ENCODE measurements at places on chromosomes 11 and 22. TPM values are rescaled to one million over a fixed set of nuclear protein-coding genes. Genes with fewer than 3 reads are reported as not detected.

Gene MN1
- 0.28 TPM for total RNA-seq

Gene NFRKB
- total RNA-seq: 40.4 TPM

Gene MLC1
- 4.9 TPM for total RNA-seq

Gene TENM4
- not detected for total RNA-seq

Gene CNIH2
- 2.1 TPM for total RNA-seq

Gene YPEL4
- 6.9 TPM for total RNA-seq

Gene CAVIN3
- 1.4 TPM for total RNA-seq

Gene WT1
- total RNA-seq: not detected

Gene HOATZ
- not detected for total RNA-seq

GRCh38 chr11:18321969-18322711 lies at the start of the genes GTF2H1 and HPS5:
Gene GTF2H1, plus strand, starts transcription at chr11:18322567. Its CDS starts 10,508 bp downstream, at chr11:18333075.
Gene HPS5, minus strand, starts transcription at chr11:18322140. Its CDS starts 4,282 bp downstream, at chr11:18317858.
- H3K36me3 ChIP-seq: peaks cover 17% of the 10 kb centered on the region
- no peaks in the 10 kb centered on the region for H3K27me3 ChIP-seq
- H3K4me1 ChIP-seq: peaks cover 51% of the 10 kb centered on the region
- DNase-seq: peak; percentile 93

GRCh38 chr11:106011481-106011880 lies 10.6 kb downstream of the MSANTD4 start:
- DNase-seq: no peak
- H3K27me3 ChIP-seq: no peaks in the 10 kb centered on the region
- peaks cover 11% of the 10 kb centered on the region for H3K4me1 ChIP-seq

- DNase-seq: no peak
- H3K4me1 ChIP-seq: peaks cover 28% of the 10 kb centered on the region
- H3K27me3 ChIP-seq: no peaks in the 10 kb centered on the region
- H3K4me3 ChIP-seq: no peak overlapping the region
- peaks cover 12% of the 10 kb centered on the region for H3K36me3 ChIP-seq
These were observed 24.6 kb downstream of the OR2AG2 start for GRCh38 chr11:6747097-6747668.

DNA sequence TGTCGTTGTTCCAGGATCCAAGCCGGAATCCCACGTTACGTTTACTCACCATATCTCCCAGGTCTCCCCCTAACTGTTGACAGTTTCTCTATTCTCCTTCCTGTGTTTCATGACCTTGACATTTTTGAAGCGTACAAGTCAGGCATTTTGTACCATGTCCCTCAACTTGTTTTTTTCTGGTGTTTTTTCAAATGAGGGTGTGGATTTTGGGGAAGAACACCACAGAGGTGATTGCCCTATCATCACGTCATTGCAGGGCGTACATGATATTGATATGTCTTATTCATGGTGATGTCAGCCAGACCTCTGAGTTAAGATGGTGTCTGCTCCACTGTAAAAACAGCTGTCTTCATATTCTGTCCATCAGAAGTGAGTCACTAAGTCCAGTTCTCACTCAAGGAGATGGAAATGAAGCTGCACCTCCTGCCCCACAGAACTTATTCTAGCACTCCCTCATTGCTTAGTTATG lies 28.3 kb upstream of the SOX10 start:
- H3K27me3 ChIP-seq: peaks cover 4% of the 10 kb centered on the region
- no peaks in the 10 kb centered on the region for H3K36me3 ChIP-seq
- H3K4me3 ChIP-seq: no peak overlapping the region
- DNase-seq: no peak

DNA sequence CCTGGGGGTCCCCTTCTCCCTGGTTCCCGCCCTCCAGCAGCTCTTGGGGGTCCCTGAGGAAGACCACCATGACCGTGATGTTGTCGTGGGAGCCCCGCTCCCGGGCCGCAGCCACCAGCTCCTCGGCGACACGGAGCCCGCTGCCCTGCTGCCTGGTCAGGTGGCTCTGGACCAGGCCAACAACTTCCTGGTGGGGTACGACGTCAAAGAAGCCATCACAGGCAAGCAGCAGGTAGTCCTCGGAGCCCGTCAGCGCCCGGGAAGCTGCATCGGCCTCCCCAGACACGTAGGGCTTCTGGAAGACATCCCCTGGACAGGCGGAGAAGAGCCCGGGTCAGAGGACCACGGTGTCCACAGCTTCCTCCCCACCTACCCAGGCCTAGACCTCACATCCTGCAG lies 29.5 kb downstream of the PPM1F start:
- no peak overlapping the region for H3K4me3 ChIP-seq
- no peak for DNase-seq
- no peaks in the 10 kb centered on the region for H3K36me3 ChIP-seq
- H3K27ac ChIP-seq: no peak overlapping the region

- no peak overlapping the region for H3K4me3 ChIP-seq
- H3K36me3 ChIP-seq: no peaks in the 10 kb centered on the region
- no peak for DNase-seq
- H3K4me1 ChIP-seq: no peaks in the 10 kb centered on the region
These were observed 199.2 kb upstream of the POU2AF2 start for GRCh38 chr11:111046291-111046690.

GRCh38 chr11:64734811-64735724 lies 8.9 kb downstream of the RASGRP2 start:
- peaks cover 5% of the 10 kb centered on the region for H3K4me1 ChIP-seq
- DNase-seq: no peak
- H3K27ac ChIP-seq: no peak overlapping the region
- H3K4me3 ChIP-seq: no peak overlapping the region

- peaks cover 18% of the 10 kb centered on the region for H3K27me3 ChIP-seq
- H3K27ac ChIP-seq: no peak overlapping the region
- no peak overlapping the region for H3K4me3 ChIP-seq
These were observed 134.4 kb upstream of the NCAM1 start for GRCh38 chr11:112826788-112827187.

DNA sequence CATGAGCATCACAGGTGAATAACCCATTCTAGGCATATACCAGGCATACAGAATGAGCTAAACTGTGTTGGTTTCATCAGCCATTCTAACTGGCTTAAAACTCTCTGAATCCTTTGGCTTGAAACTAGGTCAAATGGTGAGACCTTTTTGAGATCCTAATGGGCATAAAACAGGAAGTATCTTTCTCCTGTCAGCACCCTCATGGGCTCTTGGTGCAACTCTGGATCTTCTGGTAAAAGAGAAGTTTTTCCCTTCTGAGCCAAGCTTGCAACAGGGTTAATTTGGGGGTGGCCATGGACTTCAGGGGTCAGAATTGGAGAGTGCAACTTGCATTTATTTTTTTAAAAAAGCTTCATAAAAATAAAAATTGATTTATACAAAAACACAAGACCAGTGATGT lies 67.9 kb upstream of the GRAMD1B start:
- no peak for DNase-seq
- no peak overlapping the region for H3K4me3 ChIP-seq
- H3K27me3 ChIP-seq: peaks cover 16% of the 10 kb centered on the region

DNA sequence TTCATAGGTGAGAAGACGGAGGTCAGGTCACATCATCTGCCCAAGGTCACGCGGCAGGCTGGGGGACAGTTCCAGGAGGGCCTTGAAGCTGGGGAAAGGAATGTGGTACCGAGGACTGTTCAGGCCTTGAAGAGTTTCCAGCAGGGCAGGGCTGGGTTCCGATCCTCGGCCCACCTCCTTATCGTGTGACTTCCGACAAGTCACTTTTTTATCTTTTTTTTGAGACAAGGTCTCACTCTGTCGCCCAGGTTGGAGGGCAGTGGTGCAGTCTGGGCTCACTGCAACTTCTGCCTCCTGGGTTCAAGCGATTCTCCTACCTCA lies 623 bp downstream of the NDUFS8 start:
- H3K4me1 ChIP-seq: peaks cover 21% of the 10 kb centered on the region
- peaks cover 7% of the 10 kb centered on the region for H3K36me3 ChIP-seq
- no peaks in the 10 kb centered on the region for H3K27me3 ChIP-seq

- H3K27me3 ChIP-seq: no peaks in the 10 kb centered on the region
- no peaks in the 10 kb centered on the region for H3K4me1 ChIP-seq
- H3K27ac ChIP-seq: no peak overlapping the region
These were observed 77.0 kb upstream of the DDI1 start for GRCh38 chr11:103959279-103959942.

GRCh38 chr22:47620391-47620790 lies 857.9 kb downstream of the TBC1D22A start:
- H3K27me3 ChIP-seq: peaks cover 2% of the 10 kb centered on the region
- H3K4me1 ChIP-seq: no peaks in the 10 kb centered on the region
- DNase-seq: no peak
- no peak overlapping the region for H3K4me3 ChIP-seq
- no peak overlapping the region for H3K27ac ChIP-seq

GRCh38 chr11:57772562-57772961 lies 11.0 kb downstream of the CTNND1 start:
- H3K27me3 ChIP-seq: no peaks in the 10 kb centered on the region
- H3K4me1 ChIP-seq: peaks cover 30% of the 10 kb centered on the region
- peaks cover 13% of the 10 kb centered on the region for H3K36me3 ChIP-seq
- H3K27ac ChIP-seq: no peak overlapping the region

DNA sequence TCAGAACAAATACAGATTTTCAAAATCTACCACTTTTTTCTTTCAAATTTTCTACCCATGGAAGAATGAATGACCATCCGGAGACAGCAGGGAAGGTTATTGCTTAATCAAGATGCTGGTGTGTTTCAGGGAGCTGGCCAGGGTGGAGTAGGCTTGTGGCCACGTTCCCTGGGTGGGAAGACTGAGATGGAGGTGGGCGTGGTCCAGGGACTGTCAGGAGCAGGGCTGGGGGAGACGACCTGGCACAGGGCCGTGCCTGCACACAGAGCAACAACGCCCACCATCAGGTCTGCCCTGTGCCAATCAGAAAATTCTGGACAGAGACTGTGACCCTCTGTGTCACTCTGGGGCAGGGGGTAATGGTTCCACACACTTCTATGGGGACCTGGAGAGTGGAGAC lies 7.1 kb upstream of the APOBEC3H start:
- H3K27ac ChIP-seq: peak overlapping the region; percentile 89
- peak overlapping the region; percentile 75 for H3K4me3 ChIP-seq
- no peaks in the 10 kb centered on the region for H3K27me3 ChIP-seq
- no peak for DNase-seq
- peaks cover 20% of the 10 kb centered on the region for H3K36me3 ChIP-seq

- H3K36me3 ChIP-seq: no peaks in the 10 kb centered on the region
- DNase-seq: no peak
- no peaks in the 10 kb centered on the region for H3K4me1 ChIP-seq
- H3K4me3 ChIP-seq: no peak within 1 kb of the TSS
These were observed at the start of gene PTH for GRCh38 chr11:13495929-13496328. Gene PTH, minus strand, starts transcription at chr11:13495997. Its CDS starts 3,142 bp downstream, at chr11:13492855.

DNA sequence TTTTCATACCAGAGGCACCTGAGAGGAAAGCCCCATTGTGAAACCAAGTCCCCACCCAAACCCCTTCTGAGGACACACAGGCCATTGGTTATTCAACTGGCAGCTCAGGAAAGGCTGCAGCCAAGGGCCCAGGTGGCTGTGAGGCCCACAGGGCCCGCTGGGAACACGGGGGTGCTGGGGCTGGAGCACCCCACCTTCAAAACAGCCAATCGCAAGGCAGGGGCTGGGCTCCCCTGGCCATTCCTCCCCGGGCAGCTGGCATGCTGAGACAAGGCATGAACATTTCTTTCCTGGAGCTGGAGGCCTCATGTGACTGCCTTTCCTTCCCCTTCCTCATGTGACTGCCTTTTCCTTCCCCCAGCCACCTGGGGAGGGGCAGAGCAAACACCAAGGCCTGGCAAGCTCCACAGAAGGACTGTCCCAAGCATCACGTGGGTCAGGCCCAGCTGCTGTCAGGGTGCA lies 76.9 kb downstream of the PIWIL3 start:
- peaks cover 4% of the 10 kb centered on the region for H3K27me3 ChIP-seq
- no peak overlapping the region for H3K27ac ChIP-seq
- H3K4me1 ChIP-seq: no peaks in the 10 kb centered on the region
- H3K4me3 ChIP-seq: no peak overlapping the region
- no peak for DNase-seq
- H3K36me3 ChIP-seq: no peaks in the 10 kb centered on the region

DNA sequence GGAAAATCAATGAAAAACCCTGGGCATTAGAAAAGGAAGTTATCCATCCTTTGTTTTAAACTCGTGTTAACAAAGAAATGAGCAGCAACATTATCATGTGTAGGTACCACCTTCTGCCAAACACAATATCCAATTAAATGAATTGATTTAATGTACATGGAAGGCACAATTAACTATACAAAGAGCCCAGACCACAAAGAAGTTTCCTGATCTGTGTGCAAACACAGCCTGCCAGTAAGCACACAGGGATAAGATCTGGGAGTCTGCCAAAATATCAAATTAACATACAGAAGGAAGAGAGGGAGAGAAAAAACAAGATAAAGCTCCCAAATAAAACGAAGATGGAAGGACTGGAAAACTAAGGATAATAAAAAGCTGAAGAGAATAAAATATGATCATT lies 54.1 kb upstream of the SLC25A1 start:
- no peak overlapping the region for H3K27ac ChIP-seq
- no peak overlapping the region for H3K4me3 ChIP-seq
- H3K27me3 ChIP-seq: peaks cover 14% of the 10 kb centered on the region
- no peaks in the 10 kb centered on the region for H3K36me3 ChIP-seq
- H3K4me1 ChIP-seq: no peaks in the 10 kb centered on the region

- no peaks in the 10 kb centered on the region for H3K36me3 ChIP-seq
- H3K4me1 ChIP-seq: peaks cover 14% of the 10 kb centered on the region
- no peak for DNase-seq
These were observed 23.9 kb upstream of the SCGB1A1 start for GRCh38 chr11:62394825-62395538.

DNA sequence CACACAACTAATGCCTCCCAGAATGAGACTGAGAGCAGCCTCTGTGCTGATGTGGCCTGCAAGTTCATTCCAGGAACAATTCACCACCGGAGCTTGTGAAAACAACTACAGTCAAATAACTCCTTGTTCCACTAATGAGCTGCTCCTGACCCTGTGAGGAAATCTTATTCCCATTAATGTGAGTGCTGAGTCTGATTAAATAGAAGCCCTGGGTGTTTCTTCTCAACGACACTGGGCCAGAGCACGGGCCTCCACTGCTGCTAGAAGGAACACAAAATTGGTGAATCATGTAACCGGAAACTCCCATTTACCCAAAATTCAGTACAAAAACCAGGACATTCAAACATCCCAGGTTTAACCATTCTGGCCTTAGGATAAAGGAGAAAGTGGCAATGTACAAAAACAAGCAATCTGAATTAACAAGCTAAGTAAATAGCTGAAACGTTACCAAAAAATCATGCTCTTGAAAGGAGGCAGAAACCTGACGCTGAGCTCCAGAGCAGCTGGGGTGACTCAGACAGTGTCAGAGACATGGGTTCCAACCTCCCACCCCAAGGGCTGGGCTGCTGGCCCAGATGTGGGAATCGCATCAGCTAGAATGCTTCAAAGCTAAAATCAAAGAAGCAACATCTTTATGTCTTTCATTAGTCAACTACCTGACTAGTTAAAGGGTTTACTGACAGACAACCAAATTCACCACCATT lies 26.7 kb downstream of the SERGEF start:
- no peaks in the 10 kb centered on the region for H3K4me1 ChIP-seq
- no peaks in the 10 kb centered on the region for H3K27me3 ChIP-seq
- no peak overlapping the region for H3K27ac ChIP-seq
- DNase-seq: no peak

Measured in activated naive CD8-positive, alpha-beta T cell treated with anti-CD3 and anti-CD28 coated beads, Interleukin-2, amount 10 ng/mL, durations not matched to agents 7 days and 5 days (primary cell).